ENCODE measurements at places on chromosomes 6 and 20.

- DNase-seq = no peak
Observed at GRCh38 chr20:63264519-63264918, 8.1 kb upstream of the ARFGAP1 start.

GRCh38 chr6:109291902-109292301, 90.4 kb downstream of the CD164 start:
- DNase-seq = no peak

DNA sequence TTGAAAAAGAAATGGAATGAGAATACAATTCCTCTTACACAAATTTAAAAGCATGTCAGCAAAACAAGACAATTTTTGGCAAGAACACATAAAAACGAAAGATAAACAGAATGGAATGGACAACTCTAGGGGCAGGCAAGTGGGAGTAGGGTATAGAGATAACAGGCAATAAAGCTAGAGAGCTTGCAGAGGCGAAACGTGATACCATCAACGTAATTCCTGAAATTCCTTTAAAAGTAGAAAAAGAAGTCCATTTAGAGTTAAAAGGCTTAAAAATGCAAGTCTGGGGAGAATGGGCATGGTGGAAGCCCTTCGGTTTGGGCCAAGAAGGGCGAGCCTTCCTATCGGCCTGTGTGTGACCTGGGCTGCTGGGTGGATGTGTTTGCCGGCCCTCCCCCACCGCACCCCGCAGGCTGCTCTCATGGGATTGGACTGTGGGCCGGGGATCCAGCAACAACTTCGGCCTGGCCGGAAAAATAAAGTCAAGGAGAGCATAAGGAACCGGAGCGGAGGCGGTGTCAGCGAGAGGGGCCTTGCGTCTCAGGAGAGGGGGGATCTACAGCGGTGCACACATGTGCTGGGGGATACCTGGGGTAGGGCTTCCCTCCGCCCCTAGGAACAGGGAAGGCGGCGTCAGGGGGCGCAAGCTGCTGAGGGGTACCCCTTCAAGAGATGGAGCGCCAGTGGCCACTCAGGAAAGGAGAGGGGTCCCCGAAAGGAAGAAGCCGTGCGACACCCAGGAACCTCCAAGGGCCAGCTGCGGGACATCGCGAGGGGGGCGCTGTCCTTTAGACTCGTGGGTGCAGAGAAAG, 4.1 kb downstream of the TMEM239 start:
- DNase-seq = no peak

DNA sequence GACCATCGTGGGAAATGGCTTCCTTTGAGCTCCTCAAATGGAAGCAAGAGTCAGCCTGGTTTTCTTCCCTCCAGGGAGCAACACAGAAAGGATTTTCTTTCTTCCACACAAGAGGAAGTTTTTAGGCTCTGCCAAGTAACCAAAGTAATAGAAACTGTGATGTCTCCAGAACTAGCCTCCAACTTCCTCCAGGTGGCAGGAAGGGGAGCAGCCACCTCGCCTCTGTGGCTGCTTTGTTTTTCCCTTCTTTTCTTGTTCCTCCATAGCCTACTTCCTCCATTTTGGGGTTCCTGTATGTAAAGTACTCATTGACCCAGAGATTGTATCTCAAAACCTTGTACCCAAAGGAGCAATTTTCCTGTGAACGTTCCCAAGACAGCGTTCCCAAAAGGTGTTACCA, 32.7 kb upstream of the CCR6 start:
- no peak for DNase-seq

- DNase-seq = no peak
Observed at GRCh38 chr20:25237610-25238318, 10.1 kb upstream of the PYGB start.

DNA sequence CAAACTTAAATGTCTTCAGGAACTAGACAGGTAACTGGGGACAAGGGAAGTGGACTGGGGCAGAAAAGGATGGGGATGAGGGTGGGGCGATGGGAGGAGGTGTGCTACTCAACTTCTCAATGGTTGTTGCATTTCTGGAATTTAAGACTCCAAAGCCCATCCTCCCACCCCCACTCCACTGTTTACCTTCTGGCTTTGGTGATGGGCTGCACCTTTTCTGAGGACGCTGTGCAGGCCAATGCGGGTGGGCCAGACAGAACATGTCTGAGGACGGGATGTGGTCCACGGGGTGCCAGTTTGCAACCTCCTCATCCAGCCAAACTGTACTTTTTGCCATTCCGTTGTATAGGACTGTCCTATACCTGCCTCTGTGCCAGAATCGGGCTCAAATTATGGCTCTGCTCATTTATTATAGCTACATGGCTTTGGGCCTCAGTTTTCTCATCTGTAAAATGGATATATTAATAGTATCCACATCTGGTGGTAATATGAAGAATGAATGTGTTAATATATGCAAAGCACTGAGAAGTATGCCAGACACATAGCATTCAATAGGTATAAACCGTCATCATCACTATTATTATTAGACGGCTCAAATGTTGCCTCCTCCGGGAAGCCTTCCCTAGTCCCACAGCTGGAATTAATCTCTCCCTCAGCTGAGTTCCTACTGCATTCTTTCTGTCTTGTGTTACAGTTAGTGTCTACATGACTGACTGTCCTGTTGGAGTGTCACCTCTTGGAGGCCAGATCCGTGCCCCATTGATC, 31.0 kb upstream of the VEGFA start:
- no peak for DNase-seq
